ENCODE measurements at places on chromosomes 5 and 9.
A peak's percentile ranks its signal among the peaks of the same experiment; 100 is the strongest.

DNA sequence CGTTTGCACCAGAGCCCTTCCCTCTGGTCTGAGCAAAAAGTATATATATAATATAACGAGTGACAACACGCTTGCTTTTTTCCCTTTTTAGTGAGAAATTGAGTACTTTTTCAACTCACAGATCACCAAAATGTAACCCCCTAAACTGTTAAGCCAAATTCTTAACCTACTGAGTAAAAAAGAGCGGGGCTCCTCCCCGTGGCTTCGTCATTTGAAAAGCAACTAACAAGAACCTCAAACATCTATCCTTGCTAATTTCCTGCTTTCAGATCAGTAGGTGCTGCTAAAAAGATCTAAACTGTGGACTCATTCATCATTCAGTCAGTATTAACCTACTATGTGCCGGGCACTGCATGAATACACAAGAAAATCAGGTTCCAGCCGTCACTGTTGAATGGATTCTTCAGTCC lies 1.0 kb upstream of the PTBP3 start:
- DNase-seq = peak; percentile 53

DNA sequence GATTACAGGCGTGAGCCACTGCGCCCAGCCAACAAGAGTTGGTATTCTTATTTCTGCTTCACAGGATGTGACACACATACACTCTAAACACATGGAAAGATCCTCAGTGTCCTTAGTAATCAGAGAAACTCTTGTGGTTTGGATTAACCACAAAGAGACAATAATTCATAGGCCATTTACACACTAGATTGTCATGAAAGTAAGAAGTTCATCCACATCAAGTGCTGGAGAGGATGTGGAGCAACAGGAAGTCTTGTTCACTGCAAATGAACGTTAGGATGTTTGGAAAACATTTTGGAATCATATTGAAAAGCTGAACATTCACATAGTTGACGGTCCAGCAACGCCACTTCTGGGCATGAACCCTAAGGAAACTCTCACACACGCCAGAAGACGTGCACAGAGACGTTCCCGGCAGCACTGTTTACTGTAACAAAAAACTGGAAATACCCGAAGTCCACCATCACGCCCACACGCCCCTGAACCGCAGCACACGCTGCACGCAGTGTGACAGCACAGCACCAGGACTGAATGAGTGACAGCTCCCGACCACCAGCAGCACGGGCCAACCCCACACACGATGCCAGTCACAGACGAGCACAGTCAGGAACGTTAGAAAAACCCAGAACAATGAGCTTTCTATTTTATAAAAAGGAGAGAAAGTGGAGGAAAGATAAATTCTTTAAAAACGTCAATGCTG lies 87.6 kb downstream of the COL23A1 start:
- no peak for DNase-seq

GRCh38 chr5:172817664-172818063 lies 16.4 kb upstream of the ERGIC1 start:
- DNase-seq = no peak

- DNase-seq = no peak
These were observed 359.8 kb downstream of the ARL15 start for GRCh38 chr5:53950621-53951020.

- peak; percentile 34 for DNase-seq
These were observed 77.5 kb downstream of the RXRA start for GRCh38 chr9:134403682-134404301.

GRCh38 chr5:79875230-79875629 lies 115.8 kb downstream of the MTX3 start:
- DNase-seq = no peak

DNA sequence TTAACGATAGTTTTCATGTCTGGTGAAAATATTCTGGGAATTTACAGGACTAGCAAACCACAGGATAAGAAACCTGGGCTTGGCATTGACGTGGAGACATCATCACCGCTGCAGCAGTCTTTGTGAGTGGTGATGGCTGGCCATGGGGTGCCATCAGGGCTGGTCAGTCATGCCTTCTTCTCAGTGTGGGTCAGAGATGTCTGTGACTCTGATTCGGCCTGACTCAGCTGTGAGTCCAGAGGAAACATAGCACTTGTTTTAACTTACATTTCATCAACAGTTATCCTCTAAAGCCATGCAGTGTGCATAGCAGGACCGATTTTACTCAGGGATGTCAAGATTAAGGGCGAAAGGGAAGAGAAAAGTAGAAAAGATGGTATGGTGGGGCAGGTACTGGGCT lies 33.2 kb upstream of the CYFIP2 start:
- no peak for DNase-seq

DNA sequence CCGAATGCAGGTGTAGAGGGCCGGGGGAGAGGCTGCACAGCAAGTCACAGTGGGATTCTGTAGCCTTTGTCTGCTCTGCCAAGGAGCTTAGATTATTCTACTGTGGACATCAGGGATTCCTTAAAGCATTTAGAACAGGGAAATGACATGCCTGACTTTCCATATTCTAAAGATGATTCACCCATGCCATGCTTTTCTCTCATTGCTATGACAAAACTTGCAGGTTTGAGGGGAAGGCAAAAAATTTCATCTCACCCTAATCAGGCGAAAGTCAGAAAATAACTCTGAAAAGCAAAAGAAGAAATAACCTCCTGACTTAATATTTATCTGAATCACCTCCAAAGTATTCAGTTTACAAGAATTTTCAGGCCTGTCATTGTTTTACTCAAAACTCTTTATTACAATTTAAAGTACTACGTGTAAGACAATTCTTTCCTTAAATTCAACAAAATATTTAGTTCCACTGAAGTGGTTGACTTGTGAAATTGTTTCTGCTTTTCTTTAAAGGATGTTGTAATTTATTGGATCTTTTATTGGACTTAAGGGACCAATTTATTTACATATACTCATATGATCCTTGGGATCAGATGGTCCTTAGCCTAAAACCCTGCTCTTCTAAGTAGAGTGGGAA lies 30.0 kb upstream of the GAS1 start:
- no peak for DNase-seq

DNA sequence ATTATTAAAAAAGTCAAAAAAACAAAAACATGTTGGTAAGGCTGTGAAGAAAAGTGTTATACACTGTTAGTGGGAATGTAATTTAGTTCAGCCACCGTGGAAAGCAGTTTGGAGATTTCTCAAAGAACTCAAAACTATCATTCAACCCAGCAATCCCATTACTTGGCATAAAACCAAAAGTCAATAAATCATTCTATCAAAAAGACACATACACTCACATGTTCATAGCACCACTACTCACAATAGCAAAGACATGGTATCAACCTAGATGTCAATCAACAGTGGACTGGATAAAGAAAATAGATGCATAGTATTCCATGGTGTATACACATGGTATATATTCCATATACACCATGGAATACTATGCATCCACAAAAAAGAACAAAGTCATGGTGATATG lies 148.3 kb upstream of the ACOT12 start:
- DNase-seq = no peak

DNA sequence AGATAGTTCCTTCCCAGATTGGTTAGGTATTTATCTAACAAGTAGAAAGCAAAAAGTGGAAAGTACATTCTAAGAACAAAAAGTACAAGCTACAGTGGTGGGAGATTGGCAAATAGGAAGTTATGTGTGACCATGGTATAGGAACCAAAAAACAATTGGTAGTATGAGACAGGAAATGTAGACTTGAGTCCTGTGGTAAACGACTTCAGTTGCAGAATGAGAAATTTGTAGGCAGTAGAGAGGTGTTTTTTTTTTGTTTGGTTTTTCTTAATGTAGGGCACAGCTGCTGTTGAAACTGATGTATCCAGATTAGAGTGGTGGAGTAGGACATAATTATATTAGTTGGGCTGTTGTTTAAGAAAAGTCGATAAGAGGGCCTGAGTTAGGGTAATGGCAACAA lies 72.0 kb downstream of the CCNH start:
- DNase-seq = no peak
